ENCODE measurements at places on chromosomes 3 and 15.

DNA sequence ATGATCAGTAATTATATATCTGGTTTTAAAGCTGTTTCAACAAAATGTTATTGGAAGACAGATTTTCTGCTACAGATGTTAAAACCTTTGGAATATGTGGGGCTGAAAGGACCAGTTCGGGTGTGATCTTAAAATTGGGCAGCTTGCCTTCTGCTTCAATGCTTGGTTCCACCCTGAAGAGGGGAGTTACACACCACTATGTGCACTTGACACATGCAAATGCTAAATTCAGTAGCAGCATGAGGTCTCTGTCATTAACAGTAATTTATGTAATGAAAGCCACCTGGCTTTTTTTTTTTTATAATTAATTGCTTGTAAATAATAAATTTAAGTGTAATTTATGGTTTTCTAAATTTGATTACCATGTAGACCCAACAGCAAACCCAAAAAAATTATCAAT is 24.6 kb downstream of the CDIN1 start:
- DNase-seq, result no peak

GRCh38 chr15:29990035-29990434 is 92.7 kb upstream of the GOLGA8J start:
- DNase-seq, result no peak

DNA sequence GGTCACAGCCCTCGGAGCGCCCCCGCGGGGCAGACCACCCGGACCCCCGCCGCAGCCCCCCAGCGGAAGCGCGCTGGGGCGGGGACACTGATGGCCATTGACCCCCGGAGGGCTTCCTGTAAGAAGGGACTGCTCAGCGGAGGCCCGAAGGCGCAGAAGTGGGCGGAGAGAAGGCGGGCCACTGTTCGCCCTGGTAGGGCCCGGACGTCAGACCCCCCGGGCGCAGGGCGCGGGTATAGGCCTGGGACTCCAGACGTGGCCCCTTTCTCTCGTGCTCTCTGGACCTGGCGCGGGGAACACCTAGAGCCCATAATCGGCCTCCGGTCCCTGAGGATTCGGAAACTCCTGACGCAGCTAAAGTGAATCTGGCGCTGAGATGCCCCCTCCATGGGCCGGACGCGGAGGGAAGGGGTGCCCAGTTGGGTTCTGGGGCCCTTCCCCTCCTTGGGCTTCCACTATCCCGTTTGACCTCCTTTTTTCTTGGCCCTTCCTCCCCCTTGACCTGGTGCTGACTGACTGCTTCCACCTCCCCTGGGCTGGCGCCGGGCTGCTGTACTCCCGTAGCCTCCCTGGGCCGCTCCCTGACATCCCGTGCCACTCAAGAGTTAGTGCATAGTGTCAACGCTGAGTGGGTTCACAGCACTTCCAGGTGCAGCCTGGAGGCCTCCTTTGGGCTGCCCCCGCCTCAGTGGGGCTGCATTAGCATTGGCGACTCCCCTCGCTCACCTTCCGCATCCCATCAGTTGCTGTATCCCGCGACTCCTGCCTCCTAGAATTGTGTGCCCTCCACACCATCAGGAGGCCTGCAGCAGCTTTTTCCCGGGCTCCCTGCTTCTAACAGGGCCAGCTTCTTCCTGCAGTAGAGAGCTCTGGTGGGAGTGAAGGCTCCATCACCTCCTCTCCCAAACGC is 694 bp downstream of the ABTB1 start:
- DNase-seq, result peak; percentile 61

- DNase-seq, result no peak
These were observed 33.7 kb downstream of the CGGBP1 start for GRCh38 chr3:88025001-88025552.

GRCh38 chr3:14346191-14346590 is 56.2 kb upstream of the SLC6A6 start:
- DNase-seq, result no peak

- DNase-seq, result no peak
These were observed 97.3 kb upstream of the LRIG1 start for GRCh38 chr3:66598168-66598567.

- no peak for DNase-seq
These were observed 157.9 kb downstream of the FAM43A start for GRCh38 chr3:194843556-194843955.

DNA sequence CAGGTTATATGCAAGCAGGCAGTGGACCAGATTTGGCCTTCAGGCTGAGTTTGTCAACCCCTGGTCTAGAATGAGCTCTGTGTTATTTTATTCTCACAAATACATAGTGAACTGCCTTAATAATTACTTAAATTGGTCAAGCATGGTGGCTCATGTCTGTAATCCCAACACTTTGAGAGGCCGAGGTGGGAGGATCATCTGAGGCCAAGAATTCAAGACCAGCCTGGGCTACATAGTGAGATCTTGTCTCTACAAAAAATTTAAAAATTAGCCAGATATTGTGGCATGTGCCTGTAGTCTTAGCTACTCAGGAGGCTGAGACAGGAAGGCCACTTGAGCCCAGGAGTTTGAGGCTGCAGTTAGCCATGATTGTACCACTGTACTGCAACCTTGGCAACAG is 15.0 kb downstream of the PLS1 start:
- no peak for DNase-seq

GRCh38 chr15:77186594-77187011 is 115.7 kb upstream of the TSPAN3 start:
- DNase-seq, result peak; percentile 34

DNA sequence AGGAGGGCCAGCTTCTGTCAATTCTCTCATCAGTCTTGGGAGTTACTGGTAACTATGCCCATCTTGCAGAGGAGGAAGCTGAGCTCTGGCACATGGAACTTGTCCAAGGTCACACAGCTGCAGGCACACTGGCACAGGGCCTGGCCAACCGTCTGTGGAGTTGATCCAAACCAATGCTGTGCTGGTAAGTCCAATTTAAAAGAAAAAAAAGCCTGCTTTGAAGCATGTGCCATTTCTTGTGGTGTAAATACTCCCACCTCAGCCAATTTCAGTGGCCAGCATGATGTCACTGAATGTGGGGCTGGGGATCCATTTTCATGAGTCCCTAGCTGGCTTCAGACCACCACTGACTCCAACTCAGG is 83.4 kb downstream of the CHSY1 start:
- no peak for DNase-seq

GRCh38 chr3:73597476-73597875 is 27.3 kb downstream of the PDZRN3 start:
- DNase-seq, result no peak

DNA sequence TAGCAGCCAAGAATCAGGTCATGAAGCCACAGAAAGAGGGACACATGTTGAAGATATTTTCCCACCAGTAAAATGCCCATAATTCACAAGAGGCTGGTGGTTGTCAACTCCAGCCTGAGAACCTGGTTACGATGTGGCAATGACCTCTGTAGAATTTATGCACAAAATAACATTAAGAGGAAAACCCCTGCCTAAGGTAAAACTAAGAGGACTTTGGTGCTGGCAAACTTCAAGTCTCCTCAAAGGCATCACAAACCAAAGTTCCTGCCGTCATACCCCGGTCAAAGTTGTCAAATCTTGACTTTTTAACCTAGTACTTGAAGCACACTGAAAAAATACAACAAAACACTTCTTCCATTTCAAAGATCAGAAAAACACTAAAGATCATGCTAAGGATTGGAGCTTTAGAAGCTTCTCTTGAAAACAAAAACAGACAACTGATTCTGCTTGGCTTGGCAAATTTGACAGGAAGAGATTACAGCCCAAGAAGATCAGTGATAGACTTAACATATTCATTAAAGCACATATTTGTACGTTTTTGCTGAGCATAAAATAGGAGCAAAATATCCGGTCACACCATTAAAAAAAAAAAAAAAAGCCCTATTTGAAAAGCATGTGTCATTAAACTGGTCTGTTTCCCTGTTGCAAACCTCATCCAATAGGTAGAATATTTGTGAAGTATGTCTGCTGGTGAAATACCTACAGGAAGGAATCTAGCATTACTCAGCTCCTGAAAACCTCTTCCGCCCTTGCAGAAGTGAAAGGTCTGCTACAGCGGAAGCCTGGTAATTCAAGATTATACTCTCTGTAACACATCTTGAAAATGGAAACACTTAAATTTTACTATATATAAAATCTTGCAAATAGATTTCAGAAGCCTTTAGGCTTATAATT is 22.8 kb downstream of the EIF4E3 start:
- peak; percentile 48 for DNase-seq

- no peak for DNase-seq
These were observed 54.5 kb upstream of the CHRNA7 start for GRCh38 chr15:31975830-31976229.

GRCh38 chr3:42042747-42043098 is 48.4 kb upstream of the TRAK1 start:
- DNase-seq, result no peak

DNA sequence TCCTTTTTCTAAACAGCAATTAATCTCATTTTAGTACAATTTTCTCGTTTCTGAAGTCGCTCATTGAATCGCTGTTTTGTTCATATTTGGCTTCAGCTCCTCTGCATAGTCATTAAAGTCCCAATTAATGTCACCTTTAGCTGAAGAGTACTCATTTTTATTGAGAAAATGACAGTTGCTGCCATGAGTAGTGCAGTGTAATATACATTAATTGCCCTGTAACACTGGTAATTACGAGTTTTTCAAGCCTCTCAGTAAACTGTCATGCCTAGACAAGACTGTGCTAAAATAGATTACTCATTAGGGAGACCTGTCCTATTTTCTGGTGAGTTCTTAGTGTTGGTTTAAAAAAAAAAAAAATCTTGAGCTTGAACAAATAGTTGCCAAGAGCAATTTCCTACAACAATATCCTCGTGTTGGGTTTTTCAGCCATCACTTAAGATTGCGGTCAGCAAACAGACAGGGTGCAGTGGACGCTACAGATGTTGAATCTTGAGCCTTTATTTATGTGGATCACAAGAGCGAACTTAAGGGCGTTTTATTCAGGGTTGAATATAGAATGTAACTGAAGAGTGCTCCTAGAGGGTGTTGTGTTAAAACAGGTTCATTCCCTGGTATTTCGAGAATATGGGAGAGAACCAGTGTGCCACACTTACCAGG is 176.0 kb downstream of the CDIN1 start:
- no peak for DNase-seq

DNA sequence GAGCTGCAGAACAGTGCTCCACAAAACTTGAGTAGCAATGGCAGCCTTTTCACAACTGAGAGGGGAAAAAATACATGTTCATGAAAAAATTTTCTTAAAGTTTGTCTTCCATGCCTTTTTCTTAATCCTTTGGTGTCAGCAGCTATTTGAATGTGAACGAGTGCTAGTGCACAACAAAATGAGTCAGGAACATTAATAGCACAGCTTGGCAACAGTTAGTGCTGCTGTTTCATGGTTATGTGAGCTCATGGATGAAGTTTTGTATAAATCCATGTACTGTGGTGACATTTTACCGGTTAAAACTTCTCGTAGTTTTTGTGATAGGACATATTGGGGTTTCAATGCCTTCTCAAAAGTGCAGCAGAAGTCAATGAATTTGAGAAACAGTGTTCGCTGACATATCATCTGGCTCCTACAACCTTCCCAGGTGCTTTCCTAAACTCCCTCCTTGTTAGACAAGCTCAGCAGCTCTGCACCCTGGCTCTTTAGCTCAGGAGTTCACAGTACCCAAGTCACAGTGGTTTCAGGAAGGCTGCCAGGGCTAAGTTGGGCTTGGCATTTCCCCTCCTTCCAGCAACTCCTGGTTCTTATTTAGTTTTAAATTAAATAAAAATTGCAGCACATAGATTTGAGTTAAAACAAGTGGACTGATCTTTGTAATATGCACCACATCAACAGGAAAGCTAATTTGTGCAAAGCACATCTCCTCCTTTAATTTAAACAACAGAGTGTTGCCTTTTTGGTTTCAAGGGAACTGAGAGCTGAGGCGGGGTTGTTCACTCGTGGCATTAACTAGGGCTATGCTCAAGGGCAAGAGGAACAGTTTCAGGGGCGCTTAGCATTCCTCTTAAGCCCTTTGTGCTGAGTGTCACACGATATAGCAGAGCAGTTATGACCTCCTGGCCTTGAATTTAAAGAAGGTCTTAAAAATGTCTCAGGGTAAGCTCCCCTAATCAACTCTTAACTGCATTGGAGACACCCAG is 362.8 kb downstream of the CHST2 start:
- no peak for DNase-seq

DNA sequence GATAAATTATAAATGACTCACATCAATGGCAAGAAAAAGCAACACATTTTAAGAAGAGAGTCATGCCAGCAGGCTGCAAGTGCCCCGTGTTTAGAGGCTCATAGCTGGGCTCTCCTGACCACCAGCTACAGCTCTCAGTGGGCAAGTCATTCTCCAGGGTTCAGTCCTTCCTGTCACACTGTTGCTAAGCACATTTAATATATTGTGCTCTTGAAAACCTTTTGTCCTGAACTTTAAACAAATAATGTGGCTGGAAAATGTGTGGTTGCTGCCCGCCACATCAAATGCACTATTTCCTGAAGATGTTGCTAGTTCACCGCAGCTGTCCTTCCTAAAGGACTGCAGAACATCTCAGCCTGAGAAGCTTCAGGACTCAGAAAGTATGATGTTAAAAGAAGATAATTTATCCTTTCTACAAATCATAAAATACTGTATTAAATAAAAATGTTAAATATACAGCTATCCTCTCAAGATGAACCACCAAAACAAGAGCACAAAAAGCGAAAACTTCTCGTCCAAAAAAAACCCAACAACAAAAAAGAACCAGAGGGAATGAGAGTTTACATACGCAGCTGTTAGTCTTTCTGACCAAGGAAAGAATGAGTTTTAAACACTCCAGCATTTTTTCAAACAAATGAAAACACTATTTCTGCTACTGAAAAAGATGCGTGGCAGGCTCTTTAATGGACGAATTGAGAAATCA is 951 bp downstream of the TARS3 start:
- DNase-seq, result peak; percentile 42

- no peak for DNase-seq
These were observed 192.0 kb downstream of the UBE3A start for GRCh38 chr15:25246641-25247406.

DNA sequence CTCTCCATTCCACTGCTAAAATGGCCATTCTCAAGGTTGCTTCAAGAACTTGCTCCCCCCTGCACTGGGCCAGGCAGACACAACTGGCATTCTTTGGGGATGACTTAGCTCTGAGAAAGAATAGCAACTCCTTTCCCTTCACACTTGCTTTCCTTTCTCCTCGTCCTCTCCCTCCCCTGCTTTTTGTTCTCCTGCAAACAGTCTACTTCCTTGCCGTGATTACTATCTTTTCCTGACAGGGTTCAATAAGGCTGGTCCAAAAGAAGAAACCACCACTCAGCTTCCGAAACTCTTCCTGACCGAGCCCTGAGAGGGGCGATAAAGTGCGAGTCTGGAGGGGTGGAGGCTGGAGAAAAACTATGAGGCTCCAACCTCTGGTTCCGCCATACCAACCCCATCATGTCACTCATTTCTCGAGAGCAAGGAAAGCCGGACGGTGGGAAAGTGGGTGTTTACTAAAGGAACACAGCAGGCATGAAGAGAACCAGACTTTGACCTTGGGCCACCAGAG is 5.0 kb downstream of the AMOTL2 start:
- no peak for DNase-seq

DNA sequence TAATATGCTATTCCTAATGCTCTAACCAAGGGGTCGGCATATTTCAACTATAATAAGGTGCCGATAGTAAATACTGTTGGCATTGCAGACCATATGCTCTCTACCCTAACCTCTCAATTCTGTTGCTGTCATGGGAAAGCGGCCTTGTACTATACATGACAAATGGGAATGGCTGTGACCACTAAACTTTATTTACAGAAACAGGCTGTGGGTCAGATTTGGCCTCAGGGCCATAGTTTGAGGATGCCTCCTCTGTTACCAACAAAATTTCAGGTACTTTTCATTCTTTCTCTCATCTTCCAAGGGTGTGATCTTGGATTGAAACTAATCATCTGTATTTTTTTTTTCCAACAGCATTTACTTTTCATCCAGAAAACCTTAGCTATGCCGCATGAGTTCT is 242.0 kb downstream of the MAGI1 start:
- no peak for DNase-seq

Measured in CD4-positive, alpha-beta T cell treated with Interleukin-10 for 1 hour (primary cell).